K562 (cell line): ENCODE measurements at places on chromosomes 4 and X. TPM values are rescaled to one million over a fixed set of nuclear protein-coding genes. Genes with fewer than 3 reads are reported as not detected.

GRCh38 chr4:91116861-91117260, 989.7 kb downstream of the CCSER1 start:
- no peak overlapping the region for H3K4me3 ChIP-seq
- no peaks in the 10 kb centered on the region for H3K36me3 ChIP-seq
- DNase-seq = no peak
- no peaks in the 10 kb centered on the region for H3K27me3 ChIP-seq

DNA sequence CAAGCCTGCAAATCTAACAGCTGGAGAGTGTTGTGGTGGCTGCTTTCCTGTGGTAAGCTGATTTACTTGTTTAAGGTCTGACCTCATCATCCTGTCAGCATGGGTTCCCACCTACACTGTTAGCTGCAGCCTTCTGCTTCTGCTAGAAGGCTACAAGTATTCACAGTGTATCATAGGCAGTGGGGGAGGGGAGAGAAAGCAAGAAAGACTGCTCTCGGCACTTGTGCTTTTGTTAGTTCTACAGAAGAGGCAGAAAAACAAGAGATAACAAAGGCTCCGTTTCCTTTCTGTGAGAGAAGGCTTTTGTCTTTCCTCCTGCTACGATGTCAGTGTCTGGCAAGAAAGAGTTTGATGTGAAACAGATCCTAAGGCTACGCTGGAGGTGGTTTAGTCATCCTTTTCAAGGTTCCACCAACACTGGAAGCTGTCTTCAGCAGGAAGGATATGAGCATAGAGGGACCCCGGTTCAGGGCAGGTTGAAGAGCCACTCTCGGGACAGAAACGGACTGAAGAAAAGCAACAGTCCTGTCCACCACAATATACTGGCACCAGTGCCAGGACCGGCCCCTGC, at the start of gene KLHL4:
Gene KLHL4 (plus strand): TSS at position 232 of the 571 bp plus-strand sequence. CDS start 92 bp downstream, at position 324.
- peak within 1 kb of the TSS; percentile 27; the same call in 2 of the 3 replicates for H3K27ac ChIP-seq
- peak; percentile 65 for DNase-seq
- no peaks in the 10 kb centered on the region for H3K4me1 ChIP-seq
- no peaks in the 10 kb centered on the region for H3K27me3 ChIP-seq
- H3K4me3 ChIP-seq = 0 out of 2 replicates have a peak within 1 kb of the TSS, but pooled peaks have one; percentile 6
- no peaks in the 10 kb centered on the region for H3K36me3 ChIP-seq

DNA sequence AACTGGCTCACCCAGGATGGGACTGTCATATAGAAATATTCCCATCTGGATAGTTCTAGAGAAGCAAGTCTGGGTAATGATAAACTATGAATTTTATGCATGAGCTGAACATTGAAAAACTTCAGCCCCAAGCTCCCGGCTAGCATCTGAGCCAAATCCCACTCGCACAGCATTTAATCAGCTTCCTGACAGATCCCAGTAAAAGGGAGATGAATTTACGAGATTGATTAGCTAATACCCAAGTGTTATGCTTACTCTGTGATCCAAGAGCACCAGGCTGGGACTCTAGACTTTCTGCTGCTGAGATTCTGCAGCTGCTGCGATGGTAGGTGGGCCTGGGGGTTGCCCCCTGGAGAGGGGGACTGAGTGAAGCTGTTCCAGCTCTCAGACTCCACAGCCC, 28.0 kb downstream of the FRMPD3 start:
- no peak for DNase-seq
- no peak overlapping the region for H3K4me3 ChIP-seq
- H3K27me3 ChIP-seq = no peaks in the 10 kb centered on the region; the same call in 1 of the 2 replicates
- H3K27ac ChIP-seq = no peak overlapping the region

DNA sequence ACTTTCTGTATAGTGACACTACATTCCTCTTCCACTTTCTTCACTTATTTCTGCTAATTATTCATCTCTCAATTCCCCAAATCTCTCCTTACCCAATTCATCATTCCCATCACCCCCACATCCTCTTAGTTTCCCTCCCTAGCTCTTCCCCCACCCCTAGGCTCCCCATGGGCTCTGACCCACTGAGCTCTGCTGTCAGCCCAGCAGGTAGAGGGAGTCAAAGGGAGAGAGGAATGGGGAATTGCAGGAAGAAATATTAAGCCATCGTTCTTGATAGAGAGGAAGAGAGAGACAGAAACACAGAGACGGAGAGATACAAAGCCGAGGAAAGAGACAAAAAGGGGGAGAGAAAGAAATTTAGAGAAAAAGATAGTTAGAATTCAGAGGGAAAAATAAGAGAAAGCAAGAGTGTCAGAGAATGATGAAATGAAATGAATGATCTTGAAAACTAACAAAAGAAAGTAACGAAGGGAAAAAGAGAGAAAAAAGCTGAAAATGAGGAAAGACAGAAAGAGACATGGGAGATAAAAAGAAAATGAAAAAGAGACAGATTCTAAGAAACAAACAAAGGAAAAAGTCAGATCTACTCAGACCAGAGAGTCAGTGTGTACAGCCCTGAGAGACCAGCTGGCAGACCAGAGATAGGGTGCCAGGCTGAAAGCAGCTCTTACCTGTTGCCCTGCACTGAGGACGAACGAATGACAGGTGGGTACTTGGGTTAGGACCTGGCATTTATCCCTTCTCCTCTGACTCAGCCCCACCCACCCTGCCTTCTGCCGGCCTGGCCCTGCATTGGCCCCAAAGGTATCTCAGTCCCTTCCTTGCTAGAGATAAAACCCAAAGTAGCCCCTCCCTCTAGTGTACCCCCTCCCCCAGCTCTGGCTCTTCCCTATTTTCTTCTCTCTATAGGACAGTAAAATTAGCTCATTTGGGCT, at the start of gene ALAS2:
Gene ALAS2 (minus strand): TSS at position 707 of the 935 bp plus-strand sequence. CDS start 4,977 bp downstream, outside the sequence.
- no peaks in the 10 kb centered on the region for H3K27me3 ChIP-seq
- no peaks in the 10 kb centered on the region; the same call in 2 of the 3 replicates for H3K36me3 ChIP-seq
- peak; percentile 48 for DNase-seq
- H3K4me3 ChIP-seq = peak within 1 kb of the TSS; percentile 22

DGKK gene
- not detected in 2 replicates for total RNA-seq

SERPINA7 gene
- total RNA-seq = not detected in 2 replicates

ANTXR2 gene
- 68.1 and 83.8 TPM in 2 replicates for total RNA-seq

GRCh38 chr4:101670897-101671296, 119.6 kb upstream of the BANK1 start:
- H3K27me3 ChIP-seq = no peaks in the 10 kb centered on the region
- H3K4me1 ChIP-seq = no peaks in the 10 kb centered on the region
- H3K27ac ChIP-seq = no peak overlapping the region
- no peak overlapping the region for H3K4me3 ChIP-seq

TMEM47 gene
- total RNA-seq = 0.04 TPM in 2 replicates

DNA sequence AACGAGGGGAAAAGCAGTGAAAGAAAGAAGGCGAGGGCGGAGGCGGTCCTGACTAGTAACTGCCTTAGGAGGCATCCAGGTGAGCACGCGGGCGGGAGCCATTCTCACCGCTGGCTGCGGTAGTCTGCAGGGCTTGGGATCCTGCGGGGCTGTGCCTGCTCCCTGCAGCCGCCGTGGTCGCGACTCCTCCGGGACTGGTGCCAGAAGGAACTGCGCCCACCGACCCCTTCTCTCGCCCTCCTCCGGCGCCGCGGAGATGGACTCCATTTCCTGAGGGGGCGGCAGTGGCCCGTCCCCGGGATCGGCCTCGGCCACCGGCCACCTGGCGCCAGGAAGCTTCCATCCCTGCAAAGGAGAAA, 543 bp downstream of the NFXL1 start:
- peak overlapping the region; percentile 87 for H3K27ac ChIP-seq
- H3K27me3 ChIP-seq = no peaks in the 10 kb centered on the region
- peak overlapping the region; percentile 89 for H3K4me3 ChIP-seq
- H3K4me1 ChIP-seq = peaks cover 17% of the 10 kb centered on the region

DNA sequence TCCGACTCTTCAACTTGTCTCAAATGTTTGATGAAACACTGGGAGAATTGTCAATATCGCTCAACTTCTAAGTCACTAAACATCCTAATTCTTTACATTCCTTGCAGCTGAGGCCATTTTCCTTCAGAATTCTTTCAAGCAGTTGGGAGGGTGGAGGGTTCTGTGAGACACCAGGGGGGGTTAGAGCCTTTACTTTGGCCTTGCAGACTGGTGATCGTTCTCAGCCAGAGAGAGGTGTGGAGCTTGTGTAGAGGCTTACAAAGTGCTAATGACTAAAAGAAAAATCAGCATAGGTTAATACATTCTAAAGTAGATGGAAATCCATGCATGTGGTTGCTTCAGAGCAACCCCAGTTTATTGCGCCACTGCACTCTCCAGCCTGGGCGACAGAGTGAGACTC, 21.3 kb upstream of the SOX3 start:
- no peaks in the 10 kb centered on the region for H3K27me3 ChIP-seq
- no peak overlapping the region for H3K27ac ChIP-seq
- no peaks in the 10 kb centered on the region for H3K36me3 ChIP-seq
- H3K4me3 ChIP-seq = no peak overlapping the region
- H3K4me1 ChIP-seq = no peaks in the 10 kb centered on the region
